ENCODE measurements at places on chromosomes 2 and 18. TPM values are rescaled to one million over a fixed set of nuclear protein-coding genes. Genes with fewer than 3 reads are reported as not detected.

GPR35 gene
- total RNA-seq: 0.12 TPM

ABCG8 gene
- total RNA-seq: not detected

PHLPP1 gene
- total RNA-seq: 4.1 TPM

CERKL gene
- not detected for total RNA-seq

DOK6 gene
- not detected for total RNA-seq

FN1 gene
- total RNA-seq: 3,699 TPM

BCL11A gene
- total RNA-seq: not detected

CFAP221 gene
- not detected for total RNA-seq

GREB1 gene
- 0.78 TPM for total RNA-seq

NEU2 gene
- total RNA-seq: not detected

All from RPMI7951 (cell line).